ENCODE measurements at places on chromosomes 1 and 21. TPM values are rescaled to one million over a fixed set of nuclear protein-coding genes. Genes with fewer than 3 reads are reported as not detected.

DNA sequence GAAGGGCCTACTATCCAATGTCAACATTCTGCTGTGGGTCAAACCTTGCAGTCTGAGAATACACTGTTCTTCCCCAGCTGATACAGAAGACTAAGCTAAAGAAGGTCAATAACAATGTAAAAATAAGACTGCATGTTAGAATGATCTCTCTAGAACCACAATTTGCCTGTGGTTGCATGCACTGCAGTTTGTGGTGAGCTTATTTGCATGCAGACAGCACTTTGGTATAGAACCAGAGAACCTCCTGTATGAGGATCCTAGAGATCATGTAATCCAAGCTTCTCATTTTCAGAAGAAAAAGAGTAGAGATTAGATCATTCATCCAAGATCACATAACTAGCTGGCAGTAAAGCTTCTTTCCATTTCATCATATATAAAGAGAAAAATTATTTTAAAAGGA, 15.8 kb downstream of the SYNJ1 start:
- no peak for DNase-seq

GRCh38 chr1:38243106-38243505, 196.5 kb upstream of the POU3F1 start:
- DNase-seq = no peak

- no peak for DNase-seq
These were observed 5.7 kb downstream of the DUSP23 start for GRCh38 chr1:159786465-159786864.

- DNase-seq = no peak
These were observed 1274.1 kb upstream of the NCAM2 start for GRCh38 chr21:19724081-19724480.

- no peak for DNase-seq
These were observed 162.4 kb upstream of the BEND5 start for GRCh38 chr1:48939042-48939441.

- DNase-seq = no peak
These were observed 86.9 kb downstream of the LRRC8D start for GRCh38 chr1:89907727-89908212.

GRCh38 chr1:206663832-206664652, 20.7 kb upstream of the MAPKAPK2 start:
- DNase-seq = no peak

- DNase-seq = no peak
These were observed 14.6 kb downstream of the NR5A2 start for GRCh38 chr1:200042119-200042551.

GRCh38 chr1:51897699-51898031, 19.1 kb upstream of the NRDC start:
- peak; percentile 34 for DNase-seq

- no peak for DNase-seq
These were observed 167.7 kb upstream of the USP24 start for GRCh38 chr1:55382806-55383305.

GRCh38 chr1:204073837-204074273, 940 bp downstream of the SOX13 start:
- DNase-seq = no peak

DNA sequence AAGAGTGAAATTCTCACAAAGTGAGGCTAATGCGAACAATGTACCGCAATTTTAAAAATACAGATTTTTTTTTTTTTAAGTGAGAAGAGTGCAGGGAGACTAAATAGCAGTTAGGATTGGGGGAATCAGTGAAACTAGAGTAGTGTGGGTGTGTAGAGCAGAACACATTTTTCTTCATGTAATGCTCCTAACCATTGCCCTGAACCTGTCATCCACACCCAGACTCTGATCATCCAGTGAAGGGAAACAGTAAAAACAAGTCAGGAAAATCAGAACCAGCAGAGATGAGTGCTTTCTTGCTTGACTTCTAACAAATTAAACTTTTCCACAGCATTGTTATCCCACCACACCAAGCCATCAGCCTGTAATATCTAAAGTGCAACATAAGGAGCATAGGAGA, 9.1 kb downstream of the CADM3 start:
- no peak for DNase-seq

DNA sequence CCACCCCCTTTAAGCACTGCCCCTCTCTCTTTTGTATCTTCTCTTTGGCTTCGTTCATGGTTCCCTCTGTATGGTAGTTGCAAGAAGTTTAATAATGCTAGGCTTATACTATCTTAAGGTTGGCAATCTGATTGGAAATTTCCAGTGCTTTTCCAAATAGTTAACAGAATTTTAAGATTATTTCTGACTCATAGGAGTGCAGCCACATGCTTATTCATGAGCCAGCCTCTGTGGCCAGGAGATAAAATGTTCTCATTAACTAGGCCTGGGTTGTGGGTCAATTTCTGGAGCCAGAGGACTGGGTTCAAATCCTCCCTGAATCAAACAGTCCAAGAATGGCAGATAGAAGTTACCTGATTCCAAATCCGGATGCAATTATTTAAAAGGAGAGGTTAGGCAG, 103.1 kb downstream of the ATP6V1G3 start:
- DNase-seq = no peak

GRCh38 chr1:108657356-108658080, 3.4 kb downstream of the HENMT1 start:
- no peak for DNase-seq

DNA sequence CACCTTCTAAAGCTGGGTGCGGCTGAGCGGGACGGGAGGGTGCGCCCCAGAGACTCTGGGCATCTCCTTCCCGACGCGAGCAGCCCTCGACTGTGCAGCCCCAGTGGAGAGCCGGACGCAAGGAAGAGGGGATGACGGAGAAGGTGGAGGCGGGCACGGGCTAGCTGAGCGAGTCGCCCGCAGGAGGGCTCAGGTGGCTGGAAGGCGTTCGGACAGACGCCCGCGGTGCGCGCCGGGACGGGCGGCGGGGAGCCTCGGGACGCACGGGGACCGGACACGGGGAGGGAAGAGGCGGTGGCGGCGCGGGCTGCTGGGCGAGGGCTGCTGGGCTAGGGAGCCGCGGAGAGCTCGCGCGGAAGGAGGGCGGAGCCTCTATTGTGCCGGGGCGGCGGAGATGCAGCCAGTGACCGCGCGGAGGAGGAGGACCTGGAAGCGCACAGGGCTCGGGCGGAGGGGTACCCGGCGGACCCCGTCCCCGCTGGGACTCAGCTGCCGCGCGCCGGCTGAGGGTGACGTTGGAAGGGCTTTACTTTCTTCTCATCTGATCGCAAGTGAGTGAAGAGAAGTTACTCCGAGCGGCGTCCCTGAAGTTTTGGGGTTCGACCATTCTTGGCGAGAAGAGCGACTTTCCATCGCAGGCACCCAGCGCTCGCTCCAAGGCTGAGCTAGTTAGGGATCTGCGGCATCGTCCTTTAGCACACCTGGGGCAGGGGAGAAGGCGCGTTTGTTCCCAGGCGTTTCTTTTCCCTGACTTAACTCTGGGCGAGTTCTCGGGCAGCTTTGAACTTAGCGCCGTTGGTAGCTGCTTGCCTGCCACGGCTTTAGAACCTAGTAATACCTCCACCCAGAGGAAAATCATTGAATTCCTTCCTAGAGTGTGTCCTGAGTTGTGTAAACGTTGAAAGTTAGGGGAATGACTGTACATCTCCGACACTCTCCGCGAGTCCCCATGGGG, at the start of gene OLFML2B:
OLFML2B (minus strand) TSS at position 323 of the 955 bp plus-strand sequence. CDS start 439 bp downstream, outside the sequence.
- peak; percentile 79 for DNase-seq

DNA sequence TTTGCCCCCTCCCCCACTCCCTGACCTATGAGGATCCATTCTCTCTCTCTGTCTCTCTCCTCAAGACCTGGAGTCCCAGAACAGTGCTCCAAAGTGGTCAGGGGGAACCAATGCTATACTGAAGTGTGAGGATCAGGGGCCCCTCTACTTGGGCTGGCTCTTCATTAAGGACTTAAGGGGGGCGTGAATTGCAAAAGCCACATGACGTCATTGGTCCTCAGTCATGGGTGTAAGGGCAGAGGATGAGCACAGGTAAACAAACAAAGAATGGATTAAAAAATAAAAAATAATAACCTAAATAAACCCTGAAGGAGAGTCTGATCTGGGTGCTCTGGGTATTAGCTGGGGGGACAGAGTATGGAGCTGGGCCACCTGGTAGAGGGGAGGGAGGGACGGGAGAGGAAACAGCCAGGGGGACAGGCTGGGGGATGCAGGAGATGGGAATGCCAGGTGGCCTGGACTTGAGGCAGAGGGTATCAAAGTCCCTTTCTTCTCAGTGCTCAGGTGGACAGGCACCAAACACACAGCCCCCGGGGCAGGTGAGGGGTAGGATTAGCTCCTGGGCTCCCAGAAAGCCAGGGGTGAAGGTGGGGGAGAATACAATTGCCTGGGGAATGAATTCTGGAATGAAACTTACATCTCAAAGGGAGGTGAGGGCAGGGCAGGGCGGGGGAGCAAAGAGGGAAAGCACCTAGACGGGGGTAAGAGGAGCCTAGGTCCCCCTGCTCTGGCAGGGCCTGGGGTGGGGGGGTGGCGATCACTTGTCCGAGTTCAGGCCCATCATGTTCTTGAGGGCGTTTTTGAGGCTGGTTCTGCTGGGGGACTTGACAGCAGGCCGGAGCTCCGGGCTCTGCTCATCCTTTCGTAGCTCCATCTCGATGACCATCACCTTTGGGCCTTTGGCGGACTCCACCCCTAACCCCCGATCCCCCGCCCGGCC, 4.6 kb downstream of the MPZ start:
- no peak for DNase-seq

DNA sequence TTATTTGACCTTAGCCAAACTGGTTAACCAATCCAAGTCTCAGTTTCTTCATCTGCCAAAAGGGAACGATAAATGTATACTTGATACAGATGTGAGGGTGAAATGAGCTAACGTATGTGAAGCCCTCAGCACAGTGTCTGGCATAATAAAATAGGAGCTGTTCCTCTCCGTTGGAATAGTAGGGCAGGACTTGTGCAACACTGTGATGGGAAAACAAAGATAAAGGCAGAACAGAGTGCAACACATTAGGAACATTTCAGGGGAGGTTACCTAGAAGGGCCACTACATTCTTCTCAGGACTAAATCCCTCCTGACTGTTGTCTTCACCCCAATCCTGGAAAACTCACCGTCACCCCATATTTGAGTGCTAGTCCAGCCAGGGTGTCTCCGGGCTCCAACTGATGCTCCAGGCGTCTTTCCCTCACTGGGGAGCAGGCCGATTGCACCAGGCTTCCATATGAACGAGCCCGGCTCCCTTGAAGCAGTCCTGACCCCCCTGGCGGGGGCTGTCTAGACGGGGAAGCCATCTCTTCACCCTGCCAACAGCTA, 896 bp downstream of the LYSMD1 start:
- DNase-seq = no peak

- DNase-seq = no peak
These were observed 572 bp downstream of the LPGAT1 start for GRCh38 chr1:211830055-211830327.

DNA sequence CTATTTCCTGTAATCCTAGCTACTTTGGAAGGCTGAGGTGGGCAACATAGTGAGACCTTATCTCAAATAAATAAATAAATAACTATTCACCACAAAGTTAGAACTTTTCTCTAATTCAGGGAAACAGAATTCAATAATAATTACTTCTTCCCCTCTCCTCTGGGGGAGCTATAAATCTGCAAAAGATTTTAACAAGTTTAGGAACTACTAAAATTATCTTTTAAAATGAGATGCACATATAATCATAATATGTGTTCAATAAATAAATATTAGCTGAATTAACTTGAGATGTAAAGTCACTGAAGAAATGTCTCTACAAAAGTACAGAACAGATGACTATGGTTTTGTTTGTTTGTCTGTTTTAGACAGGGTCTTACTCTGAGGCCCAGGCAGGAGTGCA, 14.1 kb downstream of the WDR47 start:
- DNase-seq = no peak

DNA sequence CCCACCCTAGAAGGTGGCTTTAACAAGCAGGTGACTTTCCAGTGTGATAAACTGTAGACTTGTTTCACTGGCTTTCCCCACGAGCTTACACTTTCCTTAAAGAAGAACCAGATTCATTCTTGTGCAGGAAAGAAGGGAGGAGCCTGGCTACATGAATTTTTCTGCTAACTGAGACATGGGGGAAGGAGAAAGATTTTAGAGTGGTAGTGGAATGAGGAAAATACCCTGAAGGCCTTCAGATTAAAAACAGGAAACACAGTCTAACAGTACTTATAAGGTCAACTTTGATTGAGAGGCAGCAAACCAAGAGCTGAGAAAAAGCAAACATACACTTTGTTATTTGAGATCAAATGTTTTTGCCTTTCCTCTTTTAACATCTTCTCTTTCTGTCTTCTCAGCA, 640.9 kb upstream of the PLXNA2 start:
- DNase-seq = no peak

DNA sequence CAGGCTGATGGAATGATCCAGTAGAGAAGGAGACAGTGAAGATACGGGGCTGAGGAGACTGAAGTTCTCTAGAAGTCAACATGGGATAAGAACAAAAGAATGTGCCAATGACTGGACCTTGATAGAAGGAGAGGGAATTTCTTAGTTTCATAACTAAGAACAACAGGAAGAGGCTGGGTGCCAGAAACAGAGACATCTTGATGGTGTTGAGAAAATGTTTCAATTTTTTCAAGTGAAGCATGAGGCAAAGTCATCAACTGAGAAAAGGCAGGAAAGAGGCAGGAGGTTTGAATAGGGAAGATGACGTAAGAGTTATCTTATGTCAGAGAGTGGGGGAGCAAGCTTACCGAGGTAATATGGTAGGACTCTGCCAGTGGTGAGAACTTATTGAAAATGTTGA, 80.1 kb downstream of the SPAG17 start:
- no peak for DNase-seq

GRCh38 chr21:36255663-36256062, 64.3 kb upstream of the MORC3 start:
- no peak for DNase-seq

GRCh38 chr1:23524716-23525401, 6.2 kb downstream of the E2F2 start:
- no peak for DNase-seq

DNA sequence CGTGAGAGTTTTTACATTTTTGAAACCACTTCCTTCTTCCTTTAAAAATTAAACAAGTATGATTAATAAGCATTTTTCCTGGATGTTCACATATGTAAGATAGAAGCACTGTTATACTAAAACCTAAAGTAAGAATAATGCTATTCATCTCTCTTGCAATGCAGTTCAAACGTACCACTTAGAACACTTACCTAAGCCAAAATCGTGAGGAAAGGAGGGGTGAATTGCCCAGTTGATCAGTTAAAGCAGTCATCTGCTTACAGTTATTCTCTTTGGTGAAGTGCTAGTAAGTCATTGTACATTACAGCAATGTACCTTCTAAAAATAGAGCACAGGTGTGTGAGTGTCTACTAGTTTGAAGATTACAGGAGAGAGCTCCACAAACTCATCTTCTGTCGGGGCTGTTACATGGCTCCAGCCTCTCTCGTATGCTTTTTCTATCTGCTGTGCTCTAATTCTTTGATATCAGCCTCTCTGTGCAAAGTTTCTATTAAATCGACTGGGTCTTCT, 3.4 kb downstream of the NCAM2 start:
- DNase-seq = no peak

- DNase-seq = no peak
These were observed 106.0 kb downstream of the XCL2 start for GRCh38 chr1:168437821-168438220.

- DNase-seq = no peak
These were observed 145.1 kb downstream of the KCNJ6 start for GRCh38 chr21:37771181-37771580.

- no peak for DNase-seq
These were observed 15.1 kb downstream of the ERRFI1 start for GRCh38 chr1:8011016-8011415.

The GATAD2B gene
- 12.7 TPM for total RNA-seq

The NR5A2 gene
- not detected for total RNA-seq

The ST6GALNAC3 gene
- 4.1 TPM for total RNA-seq

The SPRR2D gene
- 8.0 TPM for total RNA-seq

The FABP3 gene
- total RNA-seq = 2.1 TPM

The GRHL3 gene
- 12.5 TPM for total RNA-seq

The THEM5 gene
- not detected for total RNA-seq

The TLR5 gene
- 3.7 TPM for total RNA-seq

The NGF gene
- total RNA-seq = 3.4 TPM

The GPR89B gene
- 14.7 TPM for total RNA-seq

Data from kidney epithelial cell (primary cell).